ENCODE measurements at places on chromosomes 16 and 17.

- DNase-seq: no peak
These were observed 259.5 kb downstream of the IRX3 start for GRCh38 chr16:54027062-54027461.

GRCh38 chr16:12582696-12583095 lies 221.0 kb downstream of the CPPED1 start:
- DNase-seq: no peak

GRCh38 chr17:15350777-15351477 lies 9.5 kb upstream of the TEKT3 start:
- no peak for DNase-seq

DNA sequence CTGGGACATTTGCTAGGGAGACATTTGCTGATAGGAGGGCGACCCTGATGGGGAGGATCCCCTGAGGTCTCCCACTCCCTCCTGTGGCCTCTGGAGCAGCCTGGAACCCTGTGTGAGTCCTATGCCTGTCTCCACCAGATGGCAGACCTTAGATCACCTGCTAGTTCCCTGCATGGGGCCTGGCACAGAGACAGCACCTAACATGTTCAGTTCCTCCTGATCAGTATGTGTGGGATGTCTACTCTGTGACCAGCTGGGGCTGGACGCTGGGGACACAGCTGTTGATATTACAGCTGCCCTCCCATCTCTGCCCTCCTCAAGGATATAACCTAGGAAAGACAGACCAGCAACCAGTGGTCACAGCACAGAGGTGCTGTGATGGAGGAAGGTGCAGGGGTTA lies 1.1 kb upstream of the ADCY7 start:
- DNase-seq: no peak

DNA sequence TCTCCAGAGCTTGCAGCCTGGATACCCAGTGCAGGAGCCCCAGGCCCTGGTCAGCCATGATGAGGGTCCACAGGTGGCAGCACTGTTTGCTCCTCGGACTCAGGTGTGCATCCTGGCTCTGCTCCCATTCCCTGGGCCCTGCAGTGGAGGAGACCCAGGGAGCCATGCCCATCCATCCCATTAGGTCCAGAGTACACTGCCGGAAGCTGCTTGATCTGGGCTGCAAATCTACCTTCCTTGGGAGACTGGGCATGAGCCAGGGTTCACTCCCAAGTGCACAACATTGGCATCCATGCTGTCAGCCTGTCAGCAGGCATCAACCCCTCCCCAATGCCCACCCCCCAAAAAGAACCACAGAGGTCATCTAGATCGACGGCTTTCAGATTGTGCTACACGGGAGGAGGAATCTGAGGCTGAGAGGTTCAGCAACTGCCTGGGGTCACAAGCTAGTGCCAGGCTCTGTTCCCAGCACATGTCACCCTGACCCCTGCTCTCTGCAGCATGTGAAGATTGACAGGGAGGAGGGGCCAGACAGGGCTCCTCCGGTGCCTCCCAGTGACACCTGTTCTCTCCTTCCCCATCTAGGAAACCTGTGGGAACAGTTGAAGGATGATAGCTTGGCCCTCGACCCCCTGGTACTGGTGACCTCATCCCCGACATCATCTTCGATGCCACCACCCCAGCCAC lies 15.7 kb downstream of the UNC119 start:
- no peak for DNase-seq

GRCh38 chr16:9154567-9155410 lies 63.3 kb downstream of the HAPSTR1 start:
- no peak for DNase-seq

- DNase-seq: no peak
These were observed 72.5 kb upstream of the PLCG2 start for GRCh38 chr16:81706327-81707295.

GRCh38 chr17:2481760-2482159 lies 29.9 kb downstream of the METTL16 start:
- DNase-seq: no peak

- DNase-seq: no peak
These were observed 22.2 kb upstream of the GGA2 start for GRCh38 chr16:23532448-23532847.

DNA sequence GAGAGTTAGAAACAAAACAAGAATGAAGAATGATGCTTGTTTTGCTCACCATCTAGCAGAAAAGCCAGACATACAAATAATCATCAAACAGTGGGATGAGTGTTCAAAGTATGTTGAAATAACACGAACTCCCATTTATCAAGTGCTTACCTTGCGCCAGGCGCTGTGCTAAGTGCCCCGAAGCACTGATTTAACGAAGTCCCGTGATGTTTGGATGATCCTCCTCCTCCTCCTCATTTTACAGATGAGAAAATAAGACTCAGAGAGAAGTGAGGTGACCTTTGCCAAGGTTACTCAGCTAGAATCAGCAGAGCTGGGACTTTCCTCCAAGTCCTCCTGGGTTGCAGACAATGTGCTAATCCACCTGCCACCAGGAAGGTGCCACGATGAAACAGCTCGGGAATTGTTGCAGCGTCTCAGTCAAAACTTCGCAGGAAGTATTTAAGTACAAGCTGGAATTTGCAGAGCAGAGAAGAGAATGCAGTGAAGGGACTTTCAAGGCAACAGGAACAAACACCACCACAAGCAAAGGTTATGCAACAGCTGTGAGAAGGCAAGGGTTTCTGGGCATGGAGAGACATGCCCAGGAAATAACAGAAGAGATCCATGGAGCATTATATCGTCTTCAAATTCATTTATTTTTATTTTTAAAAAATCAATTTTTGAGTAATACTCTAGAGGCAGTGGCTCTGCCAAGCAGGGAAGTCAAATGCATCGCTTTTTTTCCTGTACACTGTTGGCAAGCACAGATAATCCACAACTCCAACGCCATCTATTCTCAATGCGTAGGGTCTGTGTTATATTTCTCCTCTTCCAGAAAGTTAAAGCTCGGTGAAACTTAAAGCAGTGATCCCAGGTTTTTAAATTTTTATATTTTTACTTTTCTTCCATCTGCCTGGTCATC lies 11.1 kb downstream of the PRCD start:
- DNase-seq: no peak

DNA sequence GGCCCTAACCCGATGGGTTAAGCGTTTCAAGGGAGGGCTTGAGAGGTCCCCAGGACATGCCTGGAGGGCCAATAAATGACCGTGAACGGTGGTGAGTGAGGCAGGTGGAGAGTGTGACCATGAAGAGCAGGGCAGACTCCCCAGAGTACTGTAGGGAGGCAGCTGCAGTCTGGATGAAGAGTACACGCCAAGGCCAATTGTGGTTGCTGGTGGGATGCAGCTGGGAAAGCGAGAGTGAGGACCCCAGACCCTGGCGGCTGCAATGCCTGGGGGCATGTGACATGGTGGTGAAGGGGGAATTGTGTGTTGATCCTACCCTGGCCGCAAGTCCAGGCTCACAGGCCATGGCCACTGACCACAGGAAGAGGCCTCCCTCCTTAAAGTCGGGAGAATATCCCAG lies 62.9 kb downstream of the TMEM235 start:
- no peak for DNase-seq

- DNase-seq: no peak
These were observed 620.9 kb upstream of the CDH8 start for GRCh38 chr16:62657116-62657515.

- DNase-seq: no peak
These were observed 75.9 kb upstream of the MTMR4 start for GRCh38 chr17:58590377-58590776.

GRCh38 chr16:3576211-3576610 lies 992 bp downstream of the NLRC3 start:
- DNase-seq: no peak

GRCh38 chr16:71927383-71927782 lies 32.1 kb downstream of the IST1 start:
- DNase-seq: no peak

- no peak for DNase-seq
These were observed 383.8 kb downstream of the ZFHX3 start for GRCh38 chr16:72664056-72664508.

- DNase-seq: no peak
These were observed 480.0 kb downstream of the PMP22 start for GRCh38 chr17:14784997-14785696.

DNA sequence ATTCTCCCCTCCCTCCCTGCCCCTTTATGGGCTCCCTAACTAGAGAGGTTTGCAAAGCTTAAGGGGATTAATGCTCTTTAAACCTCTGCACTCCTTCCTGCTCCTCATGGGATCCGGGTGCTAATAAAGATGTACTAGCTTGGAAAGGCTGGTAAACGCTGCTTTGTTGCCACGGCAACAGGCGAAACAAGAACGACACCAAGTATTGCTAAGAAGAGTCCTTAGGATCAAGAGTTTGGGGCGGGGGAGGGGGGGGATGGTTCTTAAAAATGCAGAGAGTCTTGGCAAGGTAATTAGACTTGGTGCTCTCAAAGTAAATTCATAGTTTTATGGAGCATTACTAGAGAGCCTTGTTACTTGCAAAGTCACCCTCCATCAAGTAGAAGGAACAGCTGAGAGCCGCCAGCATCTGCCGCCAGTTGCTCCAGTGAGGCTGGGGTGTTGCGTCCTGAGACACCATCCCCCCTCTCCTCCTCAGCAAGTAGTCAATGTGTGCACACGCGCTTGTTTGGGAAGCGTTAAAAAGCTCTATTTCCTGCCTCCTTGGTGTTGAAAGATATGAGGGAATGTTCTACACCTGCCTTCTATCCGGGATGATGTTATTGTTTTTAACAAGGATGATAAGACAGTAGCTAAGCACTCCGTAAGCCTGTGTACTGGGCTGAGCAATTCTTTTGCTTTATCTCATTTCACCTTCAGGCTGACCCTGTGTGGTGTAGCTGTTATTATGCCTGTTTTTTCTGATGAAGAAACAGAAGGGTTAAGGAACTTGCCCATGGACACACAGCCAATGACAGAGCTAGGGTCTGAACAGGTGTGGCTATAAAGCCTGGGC lies 190.9 kb downstream of the CCDC182 start:
- no peak for DNase-seq

DNA sequence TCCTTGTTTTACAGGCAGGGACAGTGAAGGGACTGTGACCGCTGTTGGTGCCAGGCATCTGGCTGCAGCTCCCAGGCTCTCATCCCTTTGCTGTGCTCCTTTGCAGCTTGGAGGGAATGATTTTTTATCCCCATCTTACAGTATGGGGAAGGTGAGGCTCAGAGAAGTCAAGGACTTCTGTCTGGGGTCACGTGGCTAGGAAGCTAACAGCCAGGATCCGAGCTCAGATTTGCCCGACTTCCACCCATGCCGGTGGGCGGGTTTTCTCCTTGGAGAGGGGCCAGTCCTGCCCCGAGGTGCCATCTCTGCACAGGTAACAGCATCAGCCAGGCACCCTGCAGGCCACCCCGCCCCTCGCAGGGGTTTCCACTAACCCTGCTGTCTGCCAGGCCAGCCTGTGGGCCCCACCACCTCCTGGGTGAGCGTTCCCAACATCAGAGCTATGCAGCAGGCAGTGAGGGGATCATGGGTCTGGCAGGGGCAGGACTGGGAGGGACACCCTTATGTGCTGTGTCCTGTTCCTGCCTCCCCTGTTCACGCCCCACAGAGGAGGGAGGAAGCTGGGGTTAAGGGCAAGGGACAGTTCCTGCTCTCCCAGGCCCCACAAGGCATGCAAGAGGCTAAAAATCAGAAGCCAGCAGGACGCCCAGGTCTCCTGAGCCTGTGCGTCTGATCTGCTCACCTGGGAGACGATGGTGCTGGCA lies 25.4 kb downstream of the JPH3 start:
- no peak for DNase-seq

DNA sequence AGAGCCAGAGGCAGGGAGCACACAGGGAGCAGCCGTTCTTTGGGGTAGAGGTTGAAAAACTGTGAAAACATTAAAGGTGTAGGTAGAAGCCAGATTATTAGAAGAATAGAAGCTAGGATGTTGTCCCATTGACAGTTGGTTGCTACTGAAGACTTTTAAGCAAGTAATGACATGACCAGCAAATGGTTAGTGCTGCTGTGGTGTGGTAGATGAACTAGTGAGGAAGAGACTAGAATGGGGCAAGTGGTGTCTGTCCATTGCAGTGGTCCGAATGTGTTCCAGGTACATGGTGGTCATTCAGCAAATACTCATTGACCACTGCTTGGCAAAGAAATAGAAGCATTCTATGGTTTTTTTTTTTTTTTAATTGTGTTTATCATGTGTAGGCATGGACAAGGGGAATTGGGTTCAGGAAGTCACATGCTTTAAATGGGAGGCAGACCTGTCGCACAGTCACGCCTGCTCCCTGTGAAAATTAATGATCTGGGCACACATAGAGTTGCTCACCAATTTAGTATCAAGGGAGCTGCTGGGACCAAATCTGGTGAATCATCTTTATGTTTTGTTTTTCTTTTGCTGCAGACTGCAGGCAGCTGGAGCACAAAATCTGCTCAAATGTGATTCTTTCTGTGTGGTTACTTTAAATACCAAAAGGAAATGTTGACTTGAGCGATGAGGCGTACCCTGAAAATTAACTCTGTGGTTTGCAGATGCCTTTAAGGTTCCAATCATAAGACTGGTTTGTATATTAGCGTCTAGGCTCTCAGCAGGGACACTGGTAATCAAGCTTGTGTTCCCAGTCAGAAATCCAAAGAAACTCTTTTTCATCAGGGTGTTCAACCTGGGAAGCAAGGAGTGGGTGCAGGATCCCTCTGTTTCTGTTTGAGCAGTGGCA lies 30.7 kb downstream of the YPEL2 start:
- peak; percentile 31 for DNase-seq

DNA sequence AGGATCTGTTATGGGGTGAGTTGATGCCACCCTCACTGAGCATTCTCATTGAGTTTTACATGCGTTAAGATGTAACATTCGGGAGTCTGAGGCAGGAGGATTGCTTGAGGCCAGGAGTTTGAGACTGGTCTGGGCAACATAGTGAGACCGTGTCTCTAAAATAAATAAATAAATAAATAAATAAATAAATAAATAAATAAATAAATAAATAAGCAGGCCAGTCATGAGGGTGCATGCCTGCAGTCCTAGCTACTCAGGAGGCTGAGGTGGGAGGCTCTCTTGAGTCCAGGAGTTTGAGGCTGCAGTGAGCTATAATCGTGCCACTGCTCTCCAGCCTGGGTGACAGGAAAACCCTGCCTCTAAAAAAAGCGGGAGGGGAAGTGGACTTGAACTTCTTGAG lies 90.3 kb downstream of the SNX29 start:
- DNase-seq: no peak

GRCh38 chr17:75684249-75684648 lies 17.1 kb downstream of the SAP30BP start:
- DNase-seq: no peak

DNA sequence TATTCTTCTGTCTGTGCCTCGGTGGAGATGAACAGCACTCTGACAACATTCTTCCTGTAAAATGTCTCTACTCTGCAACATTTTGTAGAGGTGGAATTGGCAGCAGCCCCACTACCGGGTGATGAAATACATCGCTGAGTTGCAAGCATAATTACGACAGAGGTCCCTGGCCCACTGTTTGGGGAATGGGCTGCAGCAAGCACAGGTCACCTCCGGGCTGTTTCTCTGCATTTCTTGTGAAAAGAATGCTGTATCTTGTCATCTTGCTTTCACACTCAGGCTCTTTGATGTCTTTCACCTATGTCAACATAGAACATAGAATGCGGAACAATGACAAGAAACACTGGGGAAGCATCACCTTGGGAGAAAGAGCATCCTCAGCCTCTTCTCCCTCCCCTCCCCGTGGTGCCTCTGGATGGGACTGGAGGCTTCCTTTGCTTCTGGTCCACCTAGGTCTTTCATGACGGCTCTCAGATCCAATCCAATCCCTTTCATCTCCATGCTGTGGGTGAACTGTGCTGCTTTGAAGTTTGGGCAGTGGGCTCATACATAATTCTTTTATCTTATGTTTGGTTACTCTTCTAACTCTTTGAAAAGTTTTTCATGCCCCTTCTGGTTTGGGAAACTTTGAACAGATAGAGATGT lies 265.0 kb downstream of the PHKB start:
- DNase-seq: no peak

- no peak for DNase-seq
These were observed 25.4 kb downstream of the MAP1LC3B start for GRCh38 chr16:87417528-87417910.

Measured in activated CD4-positive, alpha-beta T cell treated with anti-CD3 and anti-CD28 coated beads for 24 hours (primary cell).